Activated CD4-positive, CD25-positive, alpha-beta regulatory T cell treated with anti-CD3 and anti-CD28 coated beads, Interleukin-2, amount 50 U/mL, for 72 hours (primary cell): ENCODE measurements at places on chromosomes 2 and 18.

GRCh38 chr2:137050949-137051348 is 285.6 kb downstream of the THSD7B start:
- DNase-seq = no peak

- no peak for DNase-seq
Measured at GRCh38 chr2:28350196-28350595, 42.5 kb upstream of the FOSL2 start.

GRCh38 chr2:113716291-113716690 is 40.2 kb downstream of the SLC35F5 start:
- no peak for DNase-seq

GRCh38 chr2:27807476-27807875 is 36.0 kb downstream of the MRPL33 start:
- no peak for DNase-seq

GRCh38 chr18:58402951-58403702 is 225.8 kb downstream of the ALPK2 start:
- no peak for DNase-seq

GRCh38 chr2:181074457-181074856 is 94.1 kb downstream of the UBE2E3 start:
- no peak for DNase-seq
